ENCODE measurements at places on chromosomes 5 and 9. TPM values are rescaled to one million over a fixed set of nuclear protein-coding genes. Genes with fewer than 3 reads are reported as not detected.

The C7 gene
- total RNA-seq = 272 TPM

The SPINK7 gene
- total RNA-seq = not detected

The EPB41L4A gene
- total RNA-seq = 20.5 TPM

The CDHR2 gene
- 0.19 TPM for total RNA-seq

DNA sequence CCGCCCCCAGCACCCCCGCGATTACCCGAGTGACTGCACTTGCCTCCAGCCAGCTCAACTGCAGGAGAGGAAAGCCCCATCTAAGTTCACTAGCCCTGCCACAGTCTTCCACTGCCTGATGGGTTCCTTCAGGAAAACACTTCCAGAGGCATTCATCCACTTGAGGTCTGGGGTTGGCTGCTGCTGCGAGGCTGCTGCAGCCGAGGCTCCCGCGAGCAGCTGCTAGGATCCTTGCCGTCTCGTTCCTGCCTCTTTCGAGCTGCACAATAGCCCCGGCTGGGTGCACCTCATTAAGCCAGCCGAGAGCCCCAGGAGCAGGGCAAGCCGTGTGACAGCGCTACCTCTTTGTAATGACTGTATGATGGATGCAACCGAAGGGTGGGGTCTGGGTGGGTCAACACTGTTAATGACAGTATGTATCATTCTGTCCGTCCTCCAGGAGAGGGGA, 24.2 kb upstream of the ELAVL2 start:
- no peak for DNase-seq

All from Right ventricle myocardium superior (tissue), 1 donor.